CD8-positive, alpha-beta memory T cell (primary cell): ENCODE measurements at places on chromosomes 3 and 15. TPM values are rescaled to one million over a fixed set of nuclear protein-coding genes. Genes with fewer than 3 reads are reported as not detected.

DNA sequence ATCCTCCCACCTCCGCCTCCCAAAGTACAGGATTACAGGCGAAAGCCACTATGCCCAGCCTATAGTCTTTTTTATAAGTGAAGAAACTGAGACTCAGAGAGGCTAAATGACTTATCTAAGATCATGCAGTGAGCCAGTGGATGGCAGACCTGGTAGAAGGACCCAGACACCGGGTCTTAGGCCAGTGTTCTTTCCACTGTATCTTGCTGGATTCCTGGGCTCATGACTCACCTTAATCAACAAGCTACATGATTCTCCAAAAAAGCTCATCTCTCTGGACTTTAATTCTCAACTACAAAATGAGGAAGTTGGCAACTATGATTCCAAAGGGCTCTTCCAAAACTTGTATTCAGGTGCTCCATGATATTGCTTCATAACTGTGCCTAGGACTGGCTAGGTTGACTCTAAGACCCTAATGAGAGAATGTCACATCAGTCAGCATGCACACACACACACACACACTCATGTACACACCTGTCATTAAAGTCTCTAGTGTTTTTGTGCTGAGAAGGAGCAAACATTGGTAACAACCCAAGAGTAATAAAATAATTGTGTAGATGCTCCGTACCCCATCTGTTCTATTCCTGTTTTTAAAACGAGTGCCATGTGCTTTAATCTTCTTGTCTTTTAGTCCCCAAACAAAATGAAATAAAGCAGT is 89.7 kb upstream of the SLC4A7 start:
- no peak for DNase-seq

DNA sequence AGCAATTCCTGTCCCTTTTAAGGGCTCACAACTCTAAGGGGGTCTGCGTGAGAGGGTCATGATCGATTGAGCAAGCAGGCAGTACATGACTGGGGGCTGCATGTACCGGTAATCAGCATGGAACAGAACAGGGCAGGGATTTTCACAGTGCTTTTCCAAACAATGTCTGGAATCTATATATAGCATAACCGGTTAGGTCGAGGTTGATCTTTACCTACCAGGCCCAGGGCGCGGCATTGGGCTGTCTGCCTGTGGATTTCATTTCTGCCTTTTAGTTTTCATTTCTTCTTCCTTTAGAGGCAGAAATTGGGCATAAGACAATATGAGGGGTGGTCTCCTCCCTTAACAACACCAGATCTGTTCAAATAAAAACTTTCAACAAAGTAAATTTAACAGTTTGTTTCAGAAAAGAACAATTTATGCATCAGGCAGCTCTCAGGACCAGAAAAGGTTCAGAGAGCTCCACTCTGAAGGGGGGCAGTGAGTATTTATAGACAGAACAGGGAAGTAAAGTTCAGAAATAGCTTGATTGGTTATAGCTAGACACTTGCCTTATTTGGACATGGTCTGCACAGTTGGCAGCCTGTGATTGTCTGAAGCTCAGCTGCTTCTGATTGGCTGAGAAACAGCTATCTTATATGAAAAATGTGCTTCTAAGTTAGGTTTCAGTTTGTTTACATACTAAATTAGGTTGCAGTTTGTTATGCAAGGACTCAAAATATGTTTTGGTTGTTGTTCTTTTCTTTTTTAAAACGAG is 17.2 kb upstream of the B4GALT4 start:
- no peak for DNase-seq

Gene SACM1L
- total RNA-seq, result 79.1 TPM

GRCh38 chr15:92963794-92964193 is 63.7 kb downstream of the CHD2 start:
- DNase-seq, result no peak

- no peak for DNase-seq
Observed at GRCh38 chr15:87343966-87344365, 912.6 kb downstream of the NTRK3 start.

DNA sequence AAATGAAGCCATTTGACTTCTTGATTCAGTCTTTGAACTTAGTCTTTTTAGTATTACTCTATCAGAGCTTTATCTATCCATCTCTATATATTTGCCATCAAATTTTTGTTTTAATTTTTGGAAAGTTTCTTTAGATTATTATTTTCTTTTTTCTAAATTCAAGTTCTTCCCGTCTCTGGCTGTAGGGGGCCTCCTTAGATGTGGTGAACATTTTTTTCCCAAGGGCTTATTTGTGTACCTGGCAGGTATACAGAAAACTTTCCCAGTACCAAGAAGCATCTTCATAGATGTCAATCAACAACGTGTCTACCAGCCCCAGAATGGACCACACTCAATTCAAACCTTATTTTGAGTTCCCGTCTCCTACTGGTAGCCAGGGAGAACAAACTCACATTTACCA is 486.8 kb upstream of the CNTN4 start:
- DNase-seq, result no peak

DNA sequence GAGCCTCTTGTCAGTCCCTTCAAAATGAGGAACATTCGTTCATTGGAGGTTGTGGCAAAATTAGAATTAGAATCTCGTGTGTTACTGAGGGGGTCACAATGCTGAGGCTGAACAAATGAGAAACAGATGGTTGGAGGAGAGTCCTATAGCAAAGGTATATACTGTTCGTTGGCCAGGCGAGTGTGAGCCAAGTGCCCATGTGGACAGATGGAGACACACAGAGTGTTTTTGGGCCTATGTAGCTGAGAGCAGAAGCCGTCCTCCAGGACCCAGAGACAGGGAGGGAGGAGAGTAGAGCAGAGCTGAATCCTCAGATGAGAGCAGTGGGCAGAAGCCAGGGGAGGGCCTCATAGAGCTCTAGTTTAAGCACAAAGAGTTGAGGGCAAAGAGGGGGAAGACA is 98.9 kb downstream of the NR1D2 start:
- DNase-seq, result no peak

Gene ILDR1
- not detected for total RNA-seq

Gene RNU5B-1
- total RNA-seq, result not detected

Gene AMIGO3
- total RNA-seq, result 0.15 TPM
